ENCODE measurements at places on chromosomes 2 and 18.

GRCh38 chr18:3104190-3105054 is 91.5 kb upstream of the LPIN2 start:
- DNase-seq, result no peak

GRCh38 chr2:3051266-3051665 is 326.4 kb downstream of the EIPR1 start:
- DNase-seq, result no peak

DNA sequence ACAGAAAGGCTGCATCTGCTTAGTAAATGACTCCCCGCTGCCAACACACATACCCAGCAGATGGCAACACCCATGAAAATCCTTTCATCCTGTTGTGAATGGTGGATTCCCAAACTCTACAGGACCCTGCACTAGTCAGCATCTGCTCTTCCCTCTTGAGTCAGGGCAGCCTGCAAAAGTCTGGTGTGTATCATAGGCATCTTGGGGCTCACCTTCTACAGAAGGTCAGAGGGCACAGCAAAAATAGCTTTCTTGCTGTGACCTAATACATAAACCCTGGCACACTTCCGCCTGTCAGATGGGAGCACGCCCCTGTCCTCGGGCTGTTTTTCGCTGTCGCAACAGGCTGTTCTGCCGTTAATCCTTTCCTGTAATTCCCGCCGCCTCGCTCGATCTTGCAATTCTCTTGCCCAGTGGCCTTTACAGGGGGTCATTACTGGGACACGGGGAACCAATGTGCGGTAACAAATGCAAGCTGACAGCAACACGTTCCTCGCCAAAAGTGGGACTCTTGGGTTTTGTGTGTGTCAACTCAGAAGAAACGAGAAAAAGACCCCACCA is 19.9 kb upstream of the SCYGR1 start:
- no peak for DNase-seq

- DNase-seq, result no peak
These were observed 111.6 kb upstream of the ODC1 start for GRCh38 chr2:10559634-10560224.

All from activated CD4-positive, alpha-beta T cell treated with anti-CD3 and anti-CD28 coated beads for 4 hours (primary cell).